Right renal pelvis (tissue), 4 donors: ENCODE measurements at places on chromosomes 3 and 15.

GRCh38 chr3:125055331-125055912 is 375 bp downstream of the HEG1 start:
- DNase-seq = no peak

DNA sequence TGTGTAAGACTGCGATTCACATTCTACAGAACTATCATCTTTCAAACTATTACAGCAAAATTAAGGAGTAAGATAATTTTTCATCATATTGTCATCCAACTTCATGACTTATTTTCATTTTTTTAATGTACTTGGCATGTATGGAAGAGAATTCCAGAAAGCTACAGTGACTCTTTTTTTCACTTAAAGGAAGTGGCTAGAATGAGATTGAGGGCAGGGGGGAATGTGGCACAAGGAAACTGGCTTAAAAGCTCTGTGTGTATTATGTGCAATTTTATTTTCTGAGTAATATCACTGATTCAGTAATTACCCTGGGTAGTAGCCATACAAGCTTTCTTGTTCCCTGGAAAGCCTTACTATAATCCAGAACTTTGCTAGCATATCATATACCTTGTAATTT is 94.6 kb downstream of the FILIP1L start:
- DNase-seq = no peak

DNA sequence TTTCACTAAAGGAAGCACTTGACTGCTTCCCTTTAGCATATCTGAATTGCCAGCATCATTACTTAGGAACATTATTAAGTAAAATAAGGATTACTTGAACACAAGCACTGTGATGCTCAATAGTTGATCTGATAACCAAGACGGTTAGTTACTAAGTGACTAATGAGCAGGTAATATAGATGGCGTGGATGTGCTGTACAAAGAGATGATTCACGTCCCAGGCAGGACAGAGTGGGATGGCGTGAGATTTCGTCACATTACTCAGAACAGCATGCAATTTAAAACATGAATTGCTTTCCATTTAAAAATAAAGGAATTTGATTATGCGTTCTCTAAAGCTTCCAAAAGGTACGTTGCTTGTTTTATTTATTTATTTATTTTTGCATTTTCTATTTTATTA is 240.0 kb upstream of the ARHGEF26 start:
- DNase-seq = no peak

GRCh38 chr3:132344666-132345280 is 27.6 kb downstream of the ACP3 start:
- DNase-seq = no peak

DNA sequence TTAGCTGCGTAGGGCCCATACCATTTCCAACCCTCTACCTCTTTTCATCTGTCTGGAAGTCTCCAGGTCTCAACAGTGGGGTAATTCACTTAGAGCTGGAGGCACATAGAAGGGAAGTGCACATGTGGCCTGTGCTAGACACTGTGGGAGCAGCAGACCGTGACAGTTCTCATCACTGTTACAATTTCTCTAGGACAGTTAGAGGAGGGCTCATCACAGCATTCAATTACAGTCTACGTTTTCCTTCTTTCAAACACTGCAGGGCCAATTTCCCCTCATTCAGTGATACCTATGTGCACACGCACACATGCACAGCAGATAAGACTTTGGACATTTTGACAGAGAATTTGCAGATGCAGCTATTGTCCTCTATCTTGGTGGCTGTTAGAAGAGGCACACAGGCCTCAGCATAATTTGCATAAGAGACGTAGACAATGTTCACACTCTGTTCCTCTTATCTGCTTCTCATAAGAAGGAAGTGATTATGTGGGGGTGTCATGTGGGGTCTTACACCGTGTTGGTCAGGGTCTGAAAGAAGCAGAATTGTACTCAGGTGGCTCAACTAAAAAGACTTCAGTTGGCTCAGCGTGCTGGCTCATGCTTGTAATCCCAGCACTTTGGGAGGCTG is 12.6 kb upstream of the HRG start:
- no peak for DNase-seq

DNA sequence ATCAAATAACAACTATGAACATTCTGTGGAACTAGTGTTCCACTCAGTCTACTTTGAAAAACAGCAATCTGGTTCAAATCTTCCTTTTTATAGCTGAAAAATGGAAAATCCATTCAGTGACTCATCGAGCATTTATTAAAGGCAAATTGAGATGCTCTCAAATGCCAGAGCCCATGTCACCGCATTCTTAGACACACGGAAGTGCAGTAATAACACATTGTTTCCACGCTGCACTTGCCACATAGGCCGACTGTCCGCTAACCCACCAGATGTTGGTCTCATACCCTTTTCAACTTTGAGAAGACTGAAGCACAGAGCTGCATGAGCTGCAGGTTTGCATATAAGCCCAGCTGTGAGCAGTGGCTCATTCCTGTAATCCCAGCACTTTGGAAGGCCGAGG is 95.9 kb downstream of the TMEM266 start:
- no peak for DNase-seq

GRCh38 chr3:29409409-29409808 is 128.5 kb downstream of the RBMS3 start:
- DNase-seq = no peak

- DNase-seq = no peak
These were observed 9.3 kb upstream of the RBP1 start for GRCh38 chr3:139548801-139549200.

- no peak for DNase-seq
These were observed 179.2 kb downstream of the DOCK3 start for GRCh38 chr3:50853936-50854335.

- no peak for DNase-seq
These were observed 154.5 kb downstream of the FOXP1 start for GRCh38 chr3:71428841-71429596.

DNA sequence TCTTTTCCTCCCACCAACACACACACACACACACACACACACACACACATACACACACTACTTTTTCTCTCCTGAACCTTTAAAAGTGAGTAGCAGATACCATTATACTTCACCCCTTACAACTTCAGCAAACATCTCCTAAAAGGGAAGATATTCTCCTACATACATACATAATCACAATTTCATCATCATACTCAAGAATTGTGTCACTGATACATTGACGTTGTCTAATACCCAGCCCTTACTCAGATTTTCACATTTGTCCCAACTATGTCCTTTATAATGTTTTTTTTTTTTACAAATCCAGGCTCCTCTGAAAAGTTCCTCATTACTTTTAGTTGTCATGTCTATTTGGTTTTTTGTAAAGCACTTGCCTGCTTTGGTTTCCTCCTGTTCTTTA is 18.5 kb downstream of the ABHD6 start:
- DNase-seq = no peak

DNA sequence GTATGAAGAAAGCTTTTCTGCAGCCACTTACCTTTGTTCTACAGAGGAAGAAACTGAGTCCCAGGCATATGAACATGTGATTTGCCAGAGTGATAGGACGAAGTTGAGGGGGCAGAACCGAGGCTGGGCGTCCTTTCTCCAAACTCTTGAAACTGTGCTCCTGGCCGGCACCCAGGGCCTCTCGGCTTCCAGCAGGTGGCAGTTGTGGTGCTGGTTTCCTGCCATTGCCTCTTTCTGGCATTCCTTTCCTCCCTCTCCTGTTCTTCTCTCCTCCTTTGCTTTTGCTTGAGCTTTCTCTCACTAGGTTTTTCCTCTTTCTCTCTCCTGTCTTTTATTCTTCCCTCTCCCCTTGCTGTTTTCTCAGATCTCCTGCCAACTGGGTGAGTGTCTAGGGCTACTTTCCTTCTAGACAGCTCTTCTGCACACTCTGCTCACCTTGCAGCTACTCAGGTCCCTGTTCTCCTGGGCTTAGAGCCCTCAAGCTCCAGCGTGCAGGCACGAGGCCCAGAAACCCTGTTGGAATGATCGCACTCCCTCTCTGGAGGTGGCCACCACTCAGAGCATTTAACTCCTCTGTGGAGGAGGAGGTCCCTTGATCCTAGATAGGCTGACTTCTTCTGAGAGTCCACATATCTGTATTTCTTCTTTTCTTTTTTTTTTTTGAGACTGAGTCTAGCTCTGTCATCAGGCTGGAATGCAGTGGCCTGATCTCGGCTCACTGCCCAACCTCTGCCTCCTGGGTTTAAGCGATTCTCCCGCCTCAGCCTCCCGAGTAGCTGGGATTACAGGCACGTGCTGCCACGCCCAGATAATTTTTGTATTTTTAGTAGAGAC is 26.2 kb downstream of the TRAK1 start:
- no peak for DNase-seq

- no peak for DNase-seq
These were observed 7.3 kb upstream of the ZBTB38 start for GRCh38 chr3:141360888-141361598.

DNA sequence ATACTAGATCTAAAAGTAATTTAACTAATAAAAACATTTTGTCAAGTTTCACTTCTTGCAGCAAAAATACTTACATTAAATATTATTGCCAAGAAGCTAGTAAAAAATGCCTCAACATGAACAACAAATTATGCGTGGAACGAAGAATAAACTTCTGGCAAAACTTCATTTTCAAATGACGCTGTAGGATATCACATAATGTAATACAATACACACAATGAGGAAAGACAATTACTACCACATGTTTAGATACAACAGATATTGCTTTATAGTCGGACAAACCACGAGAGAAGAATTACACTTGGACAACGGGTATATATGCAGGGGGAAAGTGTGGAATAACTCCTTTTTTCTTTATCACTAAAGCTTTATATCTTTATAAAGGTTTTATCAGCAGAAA is 21.6 kb downstream of the P3H2 start:
- no peak for DNase-seq

GRCh38 chr3:77190374-77190773 is 150.5 kb downstream of the ROBO2 start:
- DNase-seq = no peak

GRCh38 chr3:116341899-116342298 is 103.4 kb downstream of the LSAMP start:
- no peak for DNase-seq
